Ammon's horn (tissue), 1 donor: ENCODE measurements at places on chromosomes 13 and 19.

- DNase-seq: no peak
Observed at GRCh38 chr19:49712397-49712859, 21.5 kb downstream of the CPT1C start.

GRCh38 chr19:35254341-35255297 is 5.8 kb downstream of the LSR start:
- DNase-seq: no peak

DNA sequence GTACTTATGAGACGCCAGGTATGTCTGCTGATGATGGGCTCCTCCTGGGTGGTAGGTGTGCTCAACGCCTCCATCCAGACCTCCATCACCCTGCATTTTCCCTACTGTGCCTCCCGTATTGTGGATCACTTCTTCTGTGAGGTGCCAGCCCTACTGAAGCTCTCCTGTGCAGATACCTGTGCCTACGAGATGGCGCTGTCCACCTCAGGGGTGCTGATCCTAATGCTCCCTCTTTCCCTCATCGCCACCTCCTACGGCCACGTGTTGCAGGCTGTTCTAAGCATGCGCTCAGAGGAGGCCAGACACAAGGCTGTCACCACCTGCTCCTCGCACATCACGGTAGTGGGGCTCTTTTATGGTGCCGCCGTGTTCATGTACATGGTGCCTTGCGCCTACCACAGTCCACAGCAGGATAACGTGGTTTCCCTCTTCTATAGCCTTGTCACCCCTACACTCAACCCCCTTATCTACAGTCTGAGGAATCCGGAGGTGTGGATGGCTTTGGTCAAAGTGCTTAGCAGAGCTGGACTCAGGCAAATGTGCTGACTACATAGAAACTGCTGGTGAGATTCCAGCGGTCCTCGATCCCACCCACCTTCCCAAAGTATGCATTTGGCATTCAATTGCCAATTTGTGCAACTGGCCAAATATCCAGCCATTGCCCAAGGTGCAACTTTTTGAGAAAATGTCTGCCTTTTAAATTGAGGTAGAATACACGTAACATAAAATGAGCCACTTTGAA is 10.2 kb downstream of the OR2Z1 start:
- no peak for DNase-seq

DNA sequence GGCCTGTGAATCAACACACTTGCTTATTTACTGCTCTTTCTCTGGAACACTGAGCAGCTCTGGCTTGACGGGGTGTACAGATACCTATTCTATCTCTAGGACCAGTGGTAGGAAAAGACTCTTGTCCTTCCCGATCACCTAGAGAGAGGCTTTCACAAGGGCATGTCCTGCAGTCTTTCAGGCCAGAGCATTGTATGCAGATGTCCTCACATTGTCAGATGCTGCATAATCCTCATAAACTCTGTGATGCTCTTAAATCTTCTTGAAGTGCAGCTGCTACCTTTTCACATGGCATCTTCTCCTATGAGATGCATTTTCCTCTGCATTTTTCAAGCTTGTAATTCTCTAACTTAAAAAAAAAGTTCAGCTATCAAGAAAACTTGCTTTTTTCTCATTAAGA is 369.4 kb downstream of the OLFM4 start:
- DNase-seq: no peak

DNA sequence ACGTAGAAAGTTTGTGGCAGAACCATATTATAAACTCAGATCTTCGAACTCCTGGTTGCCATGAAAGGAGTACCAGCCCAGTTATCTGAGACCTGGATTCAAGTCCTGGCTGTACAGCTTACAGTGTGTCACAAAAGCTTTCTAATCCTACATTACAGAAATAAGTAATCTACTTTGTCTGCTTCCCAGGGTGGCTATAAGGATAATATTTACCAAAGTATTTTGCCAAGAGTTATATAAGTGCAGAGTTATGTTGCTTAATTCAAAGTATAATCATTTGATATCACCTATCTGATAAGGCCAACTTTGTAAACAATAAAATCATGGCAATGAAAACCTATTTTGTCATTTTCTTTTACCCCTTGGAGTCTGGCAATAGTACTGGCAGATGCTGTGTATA is 381.6 kb downstream of the NDFIP2 start:
- DNase-seq: no peak

- no peak for DNase-seq
Observed at GRCh38 chr19:49749771-49750170, 13.3 kb downstream of the TSKS start.

GRCh38 chr13:50015258-50015657 is at the start of gene KCNRG:
KCNRG (plus strand) TSS chr13:50015444; CDS start chr13:50015494, 50 bp downstream.
- DNase-seq: no peak

DNA sequence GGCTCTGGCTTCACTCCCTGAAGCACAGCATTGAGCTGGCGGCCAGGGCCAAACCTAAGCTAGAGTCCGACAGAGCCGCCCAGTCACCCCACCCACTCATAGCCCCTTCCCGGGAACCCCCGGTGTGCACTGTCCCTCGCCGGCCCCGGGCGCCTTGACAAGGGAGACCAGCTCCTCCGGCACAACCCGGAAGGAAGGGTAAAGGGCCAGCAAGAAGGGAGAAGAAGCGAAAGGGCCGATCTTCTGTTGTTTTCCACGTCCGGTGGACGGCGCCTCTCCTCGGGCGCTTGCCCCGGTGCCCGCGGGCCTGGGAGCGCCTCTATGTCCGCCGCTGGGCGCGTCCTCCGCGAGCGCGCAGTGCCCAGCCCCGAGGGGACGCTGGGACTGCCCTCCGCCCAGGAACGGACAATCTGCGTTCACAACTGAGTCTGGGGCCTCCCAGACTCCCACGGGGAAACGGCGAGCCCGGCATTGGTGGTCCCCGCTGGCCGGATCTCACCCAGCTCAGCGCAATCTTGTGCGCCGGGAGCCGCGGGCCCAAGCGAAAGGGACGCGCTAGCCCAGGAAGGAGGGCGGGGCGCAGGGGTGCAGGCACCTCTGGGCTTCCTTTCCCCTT is 172.5 kb upstream of the MIR17HG start:
- no peak for DNase-seq

- no peak for DNase-seq
Observed at GRCh38 chr13:31327182-31327860, 127.5 kb downstream of the B3GLCT start.
